CD4-positive, alpha-beta T cell treated with Interleukin-4 for 4 hours (primary cell): ENCODE measurements at places on chromosomes 7 and 10.
A peak's percentile ranks its signal among the peaks of the same experiment; 100 is the strongest.

GRCh38 chr10:124349996-124350280 lies 68.8 kb downstream of the OAT start:
- no peak for DNase-seq

- DNase-seq = no peak
Observed at GRCh38 chr7:117126676-117127075, 173.4 kb downstream of the ST7 start.

DNA sequence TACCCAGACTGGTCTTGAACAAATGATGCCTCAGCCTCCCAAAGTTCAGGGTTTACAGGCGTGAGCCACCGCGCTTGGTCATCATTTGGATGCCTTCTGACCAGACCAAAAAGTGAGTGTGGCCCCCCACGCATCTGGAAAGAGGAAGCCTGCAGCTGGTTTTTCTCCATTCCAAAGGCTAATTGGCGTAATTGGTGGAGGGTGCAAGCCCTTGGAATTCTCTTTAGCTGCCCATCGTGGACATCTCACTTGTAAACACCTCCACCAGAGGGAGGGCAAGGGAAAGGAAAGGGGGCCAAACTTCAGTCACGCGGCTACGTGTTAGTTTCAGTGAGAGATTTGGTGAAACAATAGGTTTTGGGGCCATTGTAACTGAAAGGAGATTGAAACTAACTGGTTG lies 4.1 kb upstream of the ARHGAP21 start:
- no peak for DNase-seq

- DNase-seq = no peak
Observed at GRCh38 chr10:71746344-71747037, 26.8 kb downstream of the VSIR start.

DNA sequence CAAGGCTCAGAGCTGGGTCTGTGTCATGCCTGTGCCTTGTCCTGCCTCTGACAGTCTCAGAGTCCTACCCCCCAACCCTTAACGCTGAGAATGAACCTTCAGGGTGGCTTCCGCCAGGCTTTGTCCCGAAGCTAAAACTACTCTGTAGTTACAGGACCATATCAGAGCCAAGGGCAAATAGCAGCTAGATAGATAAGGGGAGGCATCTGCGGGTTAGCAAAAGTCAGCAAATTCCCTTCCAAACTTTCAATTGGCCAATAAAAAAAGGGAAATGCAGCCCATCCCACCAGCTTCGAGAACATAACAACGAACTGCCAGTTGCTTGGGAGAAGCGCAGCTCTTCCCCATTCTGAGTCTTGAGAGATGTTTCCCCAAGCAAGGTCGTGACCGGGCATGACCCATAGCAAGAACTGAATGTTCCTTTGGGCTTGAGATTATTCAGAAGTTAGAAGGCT lies 17.7 kb downstream of the CCL24 start:
- no peak for DNase-seq

DNA sequence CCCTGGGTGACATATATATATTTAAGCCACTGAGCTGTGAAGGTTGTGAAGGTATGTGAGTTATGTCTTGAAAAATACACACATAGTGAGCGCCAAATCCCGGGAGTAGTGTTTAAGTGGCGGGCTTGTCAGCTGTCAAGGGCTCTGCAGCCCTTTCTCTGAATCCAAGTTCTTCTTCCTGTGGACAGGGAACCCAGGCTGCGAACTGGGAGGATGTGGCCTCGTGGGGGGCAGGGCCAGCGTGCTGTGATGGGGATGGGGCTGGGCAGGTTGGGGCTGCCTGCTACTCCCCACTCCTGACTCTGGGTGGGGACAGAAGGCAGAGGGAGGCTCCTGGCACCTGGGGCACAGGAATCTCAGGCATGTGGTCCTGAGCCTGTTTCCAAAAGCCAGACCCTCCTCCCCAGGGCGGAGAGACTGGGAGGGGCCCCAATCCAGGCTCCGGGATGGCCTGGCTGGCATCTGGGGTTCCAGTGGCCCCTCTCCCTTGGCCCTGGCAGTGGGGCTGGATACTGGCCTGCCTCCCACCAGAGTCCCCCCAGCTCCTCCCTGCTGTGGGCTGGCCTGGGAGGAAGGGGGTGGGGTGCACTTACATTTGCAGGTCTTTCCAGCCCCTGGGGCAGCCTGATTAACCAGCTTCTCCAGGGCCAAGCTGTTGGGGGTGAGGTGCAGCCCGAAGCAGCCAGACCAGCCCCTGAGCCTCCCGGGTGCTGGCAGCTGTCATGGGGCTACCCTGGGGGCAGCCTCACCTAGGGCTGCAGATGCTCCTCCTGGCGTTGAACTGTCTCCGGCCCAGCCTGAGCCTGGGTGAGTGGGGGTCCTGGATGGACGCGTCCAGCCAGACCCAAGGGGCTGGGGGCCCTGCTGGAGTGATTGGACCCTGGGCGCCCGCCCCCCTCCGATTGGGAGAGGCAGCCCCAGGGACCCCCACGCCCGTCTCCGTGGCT lies at the start of gene UPK3B:
UPK3B (plus strand) TSS at position 622 of the 947 bp plus-strand sequence; CDS start at position 723, 101 bp downstream.
- no peak for DNase-seq

GRCh38 chr7:130970696-130971095 lies 236.7 kb upstream of the KLF14 start:
- DNase-seq = no peak

DNA sequence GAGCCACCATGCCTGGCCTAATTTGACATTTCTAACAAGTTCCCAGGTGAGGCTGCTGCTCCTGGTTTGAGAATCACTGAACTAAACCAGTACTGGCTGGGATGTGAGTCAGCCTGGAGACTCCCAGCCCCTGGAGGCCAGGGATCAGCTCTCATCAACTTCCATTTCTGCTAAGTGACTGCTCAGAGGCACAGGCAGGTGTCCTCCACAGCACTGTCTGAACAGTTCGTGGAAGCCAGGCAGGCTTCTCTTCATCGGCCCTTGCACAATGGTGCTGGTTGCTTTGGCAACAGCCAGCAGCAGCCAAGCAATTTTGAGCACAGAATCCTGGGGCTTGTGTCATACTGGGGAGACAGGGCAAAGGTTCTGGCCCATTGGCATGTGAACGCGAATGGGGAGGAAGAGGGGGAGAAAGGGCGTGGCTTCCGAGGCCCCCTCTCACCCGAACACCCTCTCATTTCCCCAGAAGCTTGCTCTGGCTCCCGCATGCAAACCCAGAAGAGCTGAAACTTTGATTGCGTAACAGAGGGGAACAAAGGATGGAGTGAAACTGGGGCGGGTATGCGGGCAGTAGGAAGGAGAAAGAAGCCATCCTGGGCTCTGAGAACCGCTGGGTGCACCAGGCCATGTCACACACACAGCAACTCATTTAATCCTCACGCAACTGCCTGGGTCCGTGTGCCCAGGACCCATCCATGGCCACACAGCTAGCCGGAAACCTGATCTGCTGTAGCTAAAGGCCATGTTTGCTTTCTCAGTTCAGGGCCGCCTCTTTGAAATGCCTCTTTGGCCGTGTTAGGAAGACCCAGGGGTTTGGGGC lies 9.0 kb upstream of the POR start:
- peak; percentile 6 for DNase-seq

DNA sequence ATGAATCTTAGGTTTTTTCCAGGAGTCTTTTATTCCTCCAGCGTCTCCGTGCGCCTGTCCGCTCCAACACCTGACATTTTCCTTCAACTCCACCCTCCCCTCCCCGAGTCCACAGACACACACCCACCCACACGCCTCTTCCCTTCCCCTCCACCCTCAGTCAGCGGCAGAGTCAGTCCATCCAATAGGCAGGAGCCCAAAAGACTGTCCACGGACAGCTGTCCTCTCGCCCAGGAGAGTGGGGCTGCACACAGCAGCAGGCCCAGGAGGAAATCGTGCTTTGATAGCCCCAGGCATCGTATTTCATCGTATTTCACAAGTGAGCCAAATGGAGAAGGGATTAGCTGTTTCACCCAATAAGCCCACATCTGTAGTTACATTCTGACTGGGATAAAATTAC lies 285.1 kb downstream of the ZEB1 start:
- no peak for DNase-seq

DNA sequence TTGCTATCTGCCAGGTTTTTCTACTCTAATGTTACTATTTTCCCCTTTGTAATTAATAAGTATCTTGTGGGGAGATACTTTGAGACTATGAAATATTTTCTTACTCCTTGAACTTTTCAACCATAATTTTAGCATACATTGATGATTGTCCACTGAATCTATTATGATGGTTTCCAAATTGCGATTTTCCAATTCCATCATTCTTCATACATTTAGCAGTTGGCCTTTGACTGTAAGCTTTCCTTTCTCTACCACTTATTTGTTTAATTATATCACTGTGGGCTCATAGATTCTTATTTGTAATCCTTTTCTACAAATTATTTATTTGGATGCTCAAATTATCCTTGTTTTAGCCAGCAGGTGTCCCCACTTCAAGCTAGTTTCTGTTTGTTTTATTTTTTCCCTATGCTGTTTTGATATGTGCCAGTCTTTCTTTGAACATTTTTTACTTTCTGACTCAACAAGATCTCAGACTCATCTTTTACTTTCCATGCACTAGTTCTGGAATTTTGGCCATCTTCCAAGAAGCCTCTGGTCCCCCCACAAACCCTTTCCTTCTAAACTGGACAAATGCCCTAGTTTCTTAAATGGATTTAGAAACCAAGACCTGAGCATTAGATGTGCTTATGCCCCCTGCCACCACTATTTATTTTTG lies 11.4 kb upstream of the MRPS16 start:
- peak; percentile 29 for DNase-seq

DNA sequence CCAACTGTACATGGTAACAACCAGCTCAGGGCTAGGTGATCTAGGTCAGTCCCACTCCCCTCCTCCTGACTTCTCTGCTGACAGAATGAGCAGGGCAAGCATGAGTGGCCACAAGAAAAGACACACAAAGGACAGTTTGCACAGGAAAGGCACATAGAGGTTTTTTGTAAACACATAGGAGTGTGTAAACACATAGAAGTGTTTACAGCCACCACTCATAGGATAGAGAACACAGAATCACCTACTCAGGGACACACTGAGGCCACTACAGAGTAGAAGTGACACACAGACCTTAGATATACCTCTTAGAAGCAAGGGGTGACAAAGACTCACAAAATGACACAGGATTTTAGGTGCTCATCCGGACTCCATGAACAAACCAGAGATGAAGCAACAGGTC lies 19.0 kb downstream of the NUDCD3 start:
- no peak for DNase-seq

DNA sequence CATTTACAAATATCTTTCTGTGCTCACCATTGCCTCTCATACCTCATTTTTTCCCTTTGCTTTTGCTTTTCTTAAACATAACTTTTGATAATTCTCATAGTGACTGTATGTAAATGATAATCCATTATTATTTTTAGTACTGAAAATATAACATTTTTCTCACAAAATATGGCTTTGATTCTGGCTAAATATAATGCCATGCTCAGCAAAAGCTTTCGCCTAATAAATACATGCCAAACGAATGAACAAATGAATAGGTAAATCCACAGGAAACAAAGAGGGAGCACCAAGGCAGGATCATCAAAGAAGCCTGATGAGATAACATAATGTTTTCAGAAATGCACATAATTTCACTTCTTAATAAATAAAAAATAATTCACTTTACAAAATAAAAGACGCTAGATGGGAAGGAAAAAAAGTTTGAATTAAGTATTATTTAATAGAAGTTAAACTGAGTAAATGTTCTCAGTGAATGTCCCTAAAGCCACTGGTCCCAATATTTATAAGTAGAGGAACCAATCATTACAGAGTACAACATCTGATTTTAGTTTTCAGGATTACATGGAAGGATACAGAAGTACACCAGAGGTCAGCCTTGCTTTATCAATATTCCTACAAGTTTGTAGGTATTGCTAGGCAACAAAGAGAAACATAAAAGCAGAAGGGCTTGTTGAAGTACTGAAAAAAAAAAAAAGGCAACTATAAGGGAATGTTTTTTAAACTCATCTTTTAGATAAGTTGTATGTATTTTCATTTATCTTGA lies 52.3 kb downstream of the RNLS start:
- DNase-seq = no peak

DNA sequence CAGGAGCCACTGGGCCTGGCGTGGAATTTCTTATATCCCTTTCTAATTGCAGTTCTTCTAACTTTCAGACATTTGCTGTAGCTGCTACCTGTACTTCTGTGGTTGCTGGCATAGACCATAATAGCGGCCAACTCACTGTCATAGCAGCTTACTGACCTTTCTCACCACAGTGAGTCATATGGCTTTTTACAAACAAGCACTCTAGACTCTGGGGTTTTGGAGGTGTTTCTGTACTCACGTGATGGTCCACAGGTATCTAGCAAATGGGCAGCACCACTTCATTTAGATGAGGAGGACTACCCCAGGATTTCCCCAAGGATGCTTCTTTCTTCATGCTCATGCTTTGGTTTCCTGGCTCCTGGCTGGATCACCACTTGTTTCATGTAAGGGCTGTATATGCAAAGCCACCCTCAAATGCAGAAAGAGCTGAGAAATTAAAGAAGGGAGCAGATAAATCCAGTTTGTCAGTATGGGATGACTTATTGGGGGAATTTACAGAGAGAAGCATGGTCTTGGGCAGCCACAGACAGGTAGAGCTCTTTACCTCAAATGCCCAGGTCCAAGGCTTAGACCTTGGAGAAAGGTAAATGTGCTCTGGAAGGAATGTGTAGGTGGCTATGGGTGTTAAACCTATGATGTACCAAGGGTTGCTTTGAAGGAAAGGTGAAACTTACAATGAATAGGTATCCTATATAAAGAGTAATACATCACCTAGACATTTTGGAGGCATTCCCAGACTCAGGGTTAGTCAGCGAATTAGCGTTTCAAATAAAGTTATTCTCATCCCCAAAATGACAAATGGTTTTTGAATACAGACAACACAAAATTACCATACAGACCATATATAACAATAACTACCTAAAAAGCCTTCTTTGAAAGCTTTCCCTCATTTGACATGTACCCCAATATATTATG lies 15.9 kb upstream of the SLC25A16 start:
- DNase-seq = no peak

- no peak for DNase-seq
Observed at GRCh38 chr10:104580321-104580720, 60.8 kb upstream of the SORCS3 start.

- DNase-seq = no peak
Observed at GRCh38 chr10:131480861-131481260, 169.3 kb upstream of the TCERG1L start.

GRCh38 chr7:117164620-117165019 lies 158.2 kb downstream of the WNT2 start:
- no peak for DNase-seq

GRCh38 chr10:29204070-29204800 lies 84.6 kb upstream of the LYZL1 start:
- no peak for DNase-seq

GRCh38 chr10:83816942-83817341 lies 322.4 kb upstream of the GHITM start:
- no peak for DNase-seq

DNA sequence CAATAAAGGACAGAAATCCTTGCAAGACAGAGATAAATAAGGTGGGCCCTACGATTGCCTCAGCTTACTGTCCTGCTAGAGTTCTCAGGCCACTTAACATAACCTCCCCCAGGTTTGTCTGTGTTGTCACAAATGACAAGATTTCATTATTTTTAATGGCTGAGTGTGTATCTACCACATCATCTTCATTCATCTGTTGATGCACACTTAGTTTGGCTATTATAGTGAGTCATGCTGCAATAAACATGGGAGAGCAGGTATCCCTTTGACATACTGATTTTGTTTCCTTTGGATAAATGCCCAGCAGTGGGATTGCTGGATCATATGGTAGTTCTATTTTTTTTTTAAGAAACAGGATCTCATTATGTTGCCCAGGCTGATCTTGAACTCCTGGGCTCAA lies 60.6 kb downstream of the PRTFDC1 start:
- DNase-seq = no peak
